NCI-H2081 treated with DMSO at 0.1 percent for 48 hours (cell line): ENCODE measurements at places on chromosomes 13 and 19.
A peak's percentile ranks its signal among the peaks of the same experiment; 100 is the strongest.

- no peak for DNase-seq
These were observed 362.2 kb upstream of the PCDH20 start for GRCh38 chr13:61777899-61778298.

- no peak for DNase-seq
These were observed 43.0 kb upstream of the LATS2 start for GRCh38 chr13:21104199-21105019.

- no peak for DNase-seq
These were observed 6.9 kb downstream of the PEAK3 start for GRCh38 chr19:2274931-2275535.

- no peak for DNase-seq
These were observed 41.9 kb downstream of the ADPRHL1 start for GRCh38 chr13:113411216-113412023.

- peak; percentile 66 for DNase-seq
These were observed 15.2 kb upstream of the TLE6 start for GRCh38 chr19:2962018-2962670.

DNA sequence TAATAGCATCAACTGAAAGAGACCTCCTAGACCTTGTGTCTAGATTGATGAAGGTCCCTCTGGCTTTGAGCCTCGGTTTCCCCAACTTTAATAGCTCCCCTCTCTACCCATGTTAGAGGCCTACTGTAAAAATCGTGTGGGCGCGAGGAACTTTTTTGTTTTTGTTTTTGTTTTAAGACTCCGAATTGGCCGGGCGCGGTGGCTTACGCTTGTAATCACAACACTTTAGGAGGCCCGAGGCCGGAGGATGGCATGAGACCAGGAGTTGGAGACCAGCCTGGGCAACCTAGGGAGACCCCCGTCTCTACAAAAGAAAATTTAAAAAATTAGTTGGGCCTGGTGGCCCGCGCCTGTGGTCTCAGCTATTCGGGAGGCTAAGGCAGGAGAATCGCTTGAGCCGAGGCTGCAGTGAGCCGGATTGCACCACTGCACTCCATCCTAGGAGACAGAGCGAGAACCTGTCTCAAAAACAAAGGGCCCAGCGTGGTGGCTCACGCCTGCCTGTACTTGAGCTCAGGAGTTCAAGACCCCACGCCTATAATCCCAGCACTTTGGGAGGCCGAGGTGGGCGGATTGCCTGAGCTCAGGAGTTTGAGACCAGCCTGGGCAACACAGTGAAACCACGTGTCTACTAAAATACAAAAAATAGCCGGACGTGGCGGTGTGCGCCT, 858 bp upstream of the PPP6R1 start:
- DNase-seq = no peak

GRCh38 chr13:30037766-30038165, 187.3 kb upstream of the UBL3 start:
- no peak for DNase-seq

GRCh38 chr13:44726778-44727177, 150.6 kb upstream of the TSC22D1 start:
- no peak for DNase-seq

GRCh38 chr19:50239921-50240590, 36.6 kb downstream of the MYH14 start:
- no peak for DNase-seq

GRCh38 chr13:39405596-39406205, 197.3 kb downstream of the LHFPL6 start:
- DNase-seq = no peak

DNA sequence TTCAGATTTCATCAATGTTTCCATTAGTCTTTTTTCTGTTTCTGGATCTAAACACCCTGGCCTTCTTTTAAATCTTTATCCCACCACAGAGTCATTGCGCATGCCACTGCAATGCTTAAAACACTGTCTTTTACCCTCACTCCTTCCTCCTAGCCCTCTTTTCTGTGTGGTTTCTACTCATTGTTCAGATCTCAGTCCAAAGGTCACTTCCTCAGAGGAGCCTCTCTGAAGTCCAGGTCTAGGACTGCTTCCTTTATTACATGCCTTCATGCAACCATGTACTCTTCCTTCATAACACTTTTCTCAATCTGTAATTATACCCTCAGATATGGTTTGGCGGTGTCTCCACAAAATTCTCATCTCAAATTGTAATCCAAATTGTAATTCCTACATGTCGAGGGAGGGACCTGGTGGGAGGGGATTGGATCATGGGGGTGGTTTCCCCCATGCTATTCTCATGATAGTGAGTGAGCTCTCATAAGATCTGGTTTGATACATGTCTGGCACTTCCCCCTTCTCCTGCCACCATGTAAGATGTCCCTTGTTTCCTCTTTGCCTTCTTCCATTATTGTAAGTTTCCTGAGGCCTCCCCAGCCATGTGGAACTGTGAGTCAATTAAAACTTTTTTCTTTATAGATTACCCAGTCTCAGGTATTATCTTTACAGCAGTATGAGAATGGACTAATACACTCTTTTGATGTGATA, 808.9 kb downstream of the DIAPH3 start:
- no peak for DNase-seq

DNA sequence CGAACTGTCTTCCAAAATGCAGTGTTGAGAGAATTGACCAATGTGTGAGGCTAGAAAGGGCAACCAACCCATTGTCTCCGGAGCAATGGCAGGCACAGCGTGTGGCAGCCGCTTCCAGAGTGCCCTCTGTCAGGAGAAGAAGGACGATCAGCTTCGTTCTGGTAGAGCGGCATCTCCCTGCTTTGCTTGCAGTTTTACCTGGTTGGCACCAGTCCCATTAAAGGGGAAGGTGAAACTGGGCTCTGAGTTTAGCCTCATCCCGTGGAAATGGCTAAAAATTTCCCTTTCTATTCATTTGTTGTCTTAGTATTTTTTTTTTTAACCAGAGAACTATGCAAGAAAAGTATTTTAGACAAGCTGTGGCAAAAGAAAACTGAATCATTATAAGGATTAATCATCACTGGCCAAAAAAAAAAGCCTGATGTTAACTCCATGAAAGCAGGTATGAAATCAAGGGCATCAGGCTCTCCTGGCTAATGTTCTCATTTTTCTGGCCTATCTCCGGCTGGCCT, 81.5 kb upstream of the SLC7A1 start:
- no peak for DNase-seq

DNA sequence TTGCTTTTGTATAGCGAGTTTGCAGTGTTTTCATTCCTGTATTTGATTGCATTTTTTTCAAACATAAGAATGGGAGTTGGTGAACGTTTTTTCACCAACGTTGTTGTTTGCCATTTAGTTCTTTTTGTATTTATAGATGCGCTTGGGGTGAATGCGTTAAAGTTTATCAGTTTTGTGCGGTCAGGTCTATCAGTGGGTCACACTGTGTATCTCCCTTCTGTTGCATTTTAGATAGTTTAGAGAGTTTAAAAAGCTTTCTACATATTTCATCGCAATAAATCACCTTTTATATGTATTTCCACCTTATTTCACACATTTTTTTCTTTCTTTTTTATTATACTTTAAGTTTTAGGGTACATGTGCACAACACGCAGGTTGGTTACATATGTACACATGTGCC, 16.4 kb downstream of the OR7A5 start:
- no peak for DNase-seq

DNA sequence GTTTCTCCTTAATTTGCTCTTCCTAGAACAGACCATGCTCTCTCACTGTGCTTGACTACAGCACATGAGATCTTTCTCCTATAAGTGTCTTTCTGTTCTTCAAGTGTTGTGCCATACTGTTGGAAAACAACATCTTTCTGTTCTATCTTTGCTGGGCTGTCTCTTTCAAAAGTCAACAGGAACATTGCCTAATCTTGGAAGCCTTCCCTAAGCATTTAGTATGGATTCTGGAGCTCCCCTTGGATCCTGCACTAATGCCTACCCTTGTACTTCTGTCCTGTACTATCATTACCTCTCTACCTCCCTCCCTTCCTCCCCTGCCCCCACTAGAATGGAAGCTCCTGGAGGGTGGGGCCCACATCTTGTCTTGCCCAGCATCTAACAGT, 26.8 kb downstream of the STARD13 start:
- DNase-seq = no peak

DNA sequence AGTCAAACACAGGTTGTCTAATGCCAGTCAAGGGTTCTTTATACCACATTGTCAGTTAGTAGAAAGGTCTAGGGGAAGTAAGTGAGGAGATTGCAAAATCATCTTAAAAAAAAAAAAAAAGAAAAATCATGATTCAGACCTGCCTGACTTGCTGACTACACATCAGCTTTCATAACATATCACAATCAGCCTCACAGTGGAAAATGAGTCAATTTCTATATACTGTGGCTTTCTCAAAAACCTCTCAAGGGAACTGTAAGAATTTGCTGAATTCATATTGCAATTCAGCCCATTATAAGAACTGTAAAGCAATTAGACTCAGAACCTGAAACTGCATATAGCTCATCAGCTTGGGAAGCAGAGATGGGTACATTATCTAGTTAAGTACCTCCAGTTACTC, 75.3 kb upstream of the GPC6 start:
- no peak for DNase-seq

- DNase-seq = peak; percentile 62
These were observed 6.8 kb downstream of the RPS11 start for GRCh38 chr19:49502866-49503581.

- no peak for DNase-seq
These were observed 4.6 kb upstream of the SLC25A42 start for GRCh38 chr19:19059018-19059836.

- DNase-seq = no peak
These were observed 581 bp downstream of the CALR start for GRCh38 chr19:12938779-12939601.

DNA sequence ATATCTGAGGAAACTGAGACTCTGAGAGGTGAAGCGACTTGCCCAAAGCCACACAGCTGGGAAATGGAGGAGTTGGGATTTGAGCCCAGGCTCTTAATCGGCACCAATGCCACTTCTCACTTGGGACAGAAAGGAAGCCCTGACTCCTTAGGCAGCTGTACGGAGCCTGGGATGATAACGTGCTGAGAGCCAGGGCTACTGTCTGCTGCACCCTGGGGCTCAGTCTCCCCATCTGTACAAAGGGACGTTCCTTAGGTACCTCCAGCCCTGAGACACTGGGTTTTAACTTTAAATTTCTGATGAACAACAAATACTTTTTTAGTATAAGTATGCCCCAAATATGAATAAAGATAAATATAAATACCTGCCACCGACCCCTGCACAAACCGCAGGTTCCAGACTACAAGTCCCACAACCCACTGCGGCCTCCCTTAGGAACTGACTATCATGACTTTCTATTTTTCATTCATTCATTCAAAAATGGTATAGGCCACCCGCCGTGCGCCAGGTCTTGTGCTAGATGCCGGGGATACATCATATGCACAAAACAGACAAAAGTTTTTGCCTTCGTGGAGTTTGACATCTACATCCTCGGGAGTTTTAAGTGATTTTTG, 776 bp upstream of the NCLN start:
- no peak for DNase-seq

DNA sequence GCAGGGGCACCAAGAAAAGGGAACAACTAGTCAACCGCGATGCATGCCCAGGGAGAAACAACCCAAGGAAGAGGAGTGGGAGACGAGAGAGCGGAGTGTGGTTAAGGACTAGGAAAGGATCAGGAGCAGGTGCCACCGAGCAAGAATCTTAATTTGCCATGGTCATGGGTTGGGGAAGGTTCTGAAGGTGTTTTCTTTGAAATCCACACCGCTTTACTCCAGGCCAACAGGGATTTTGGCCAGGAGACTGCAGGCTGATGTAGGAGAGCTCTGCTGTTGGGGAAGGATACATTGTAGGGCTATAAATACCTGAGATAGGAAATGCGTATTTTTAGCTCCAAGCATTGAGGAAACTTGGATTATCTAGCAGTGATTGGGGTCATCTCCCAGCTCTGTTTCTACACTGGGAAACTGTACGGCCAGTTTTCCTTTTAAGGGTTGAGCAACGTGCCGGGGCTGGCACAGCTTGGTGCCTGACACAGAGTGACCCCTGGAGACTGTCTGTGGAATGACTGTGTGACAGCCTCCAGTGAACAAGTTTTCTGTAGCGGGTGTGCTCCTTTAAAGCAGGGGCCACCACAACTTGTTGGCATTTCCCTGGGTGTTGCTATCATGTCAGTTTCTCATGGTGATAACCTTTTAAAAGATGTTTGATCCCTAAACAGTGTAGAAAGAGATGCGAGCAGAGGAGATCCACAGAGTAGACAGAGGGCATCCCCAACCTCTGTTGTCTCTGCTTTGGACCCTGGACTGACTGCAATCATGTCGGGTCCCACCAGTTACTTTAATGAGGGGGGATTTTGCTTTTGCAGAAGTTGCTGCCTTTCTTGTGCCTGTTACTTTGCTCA, 34.3 kb downstream of the ZNF536 start:
- no peak for DNase-seq

DNA sequence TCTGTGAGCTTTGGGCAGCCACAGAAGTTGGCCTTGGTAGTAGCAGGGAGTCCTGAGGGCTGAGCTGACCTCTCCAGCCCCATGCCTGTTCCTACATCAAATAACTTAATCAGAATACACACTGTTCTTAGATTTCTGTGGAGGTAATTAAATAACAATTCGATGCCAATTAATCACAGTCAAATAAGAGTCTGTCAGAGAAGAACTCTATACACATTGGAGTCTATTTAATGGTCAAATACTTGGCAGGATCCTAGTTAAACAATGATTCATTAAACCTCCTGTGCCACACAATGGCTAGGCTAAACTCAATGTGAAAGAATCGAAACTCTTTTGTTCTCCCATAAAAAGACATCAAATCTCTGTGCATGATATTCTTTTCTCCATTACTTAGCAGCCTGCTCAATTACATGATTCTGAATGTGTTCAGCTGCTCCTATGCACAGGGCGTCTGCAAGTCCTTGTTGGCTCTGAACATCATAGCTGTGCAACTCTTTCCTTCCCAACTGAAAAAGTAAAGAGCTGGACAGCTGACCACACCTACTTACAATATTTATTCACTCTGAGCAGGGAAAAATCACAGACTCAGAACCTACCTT, 173.1 kb downstream of the ABCC4 start:
- peak; percentile 49 for DNase-seq

GRCh38 chr13:79901336-79901735, 420.4 kb downstream of the NDFIP2 start:
- no peak for DNase-seq

DNA sequence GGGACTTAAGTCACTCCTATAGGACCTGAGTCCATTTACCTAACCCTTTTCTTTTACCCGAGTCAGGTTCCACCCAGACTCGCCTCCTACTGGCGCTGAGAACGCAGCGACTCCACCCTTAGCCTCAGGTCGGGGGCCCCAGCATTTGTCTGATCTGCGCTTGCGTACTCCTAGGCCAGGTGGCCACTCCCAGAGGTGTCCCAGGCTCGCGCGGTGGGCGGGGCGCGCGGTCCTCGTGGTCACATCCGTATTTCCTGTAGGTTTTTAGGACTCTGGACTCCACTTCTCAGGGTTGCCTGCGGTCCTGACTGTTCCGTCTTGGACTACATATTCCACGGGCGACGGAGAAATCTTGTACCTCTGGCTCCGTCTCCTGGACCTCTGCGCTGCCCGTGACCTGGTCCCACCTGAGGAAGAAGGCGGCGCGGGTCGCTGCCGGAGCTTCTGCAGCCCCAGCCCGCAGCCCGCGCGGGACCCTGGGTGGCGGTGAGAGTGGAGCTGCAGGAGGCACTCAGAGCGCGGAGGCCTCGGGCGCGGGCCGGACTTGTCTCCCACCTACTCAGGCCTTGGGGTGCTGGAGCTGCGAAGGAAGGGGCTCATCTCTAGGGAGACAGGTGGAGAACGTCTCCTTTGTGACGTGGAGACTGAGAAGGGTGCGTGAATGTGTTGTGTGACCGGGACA, 11.0 kb upstream of the ZNF573 start:
- DNase-seq = no peak

- DNase-seq = no peak
These were observed 2.4 kb upstream of the ZNF536 start for GRCh38 chr19:30369833-30370232.
